ENCODE measurements at places on chromosomes 5 and 9.

- no peak for DNase-seq
Measured at GRCh38 chr9:109331353-109331752, 10.5 kb upstream of the EPB41L4B start.

DNA sequence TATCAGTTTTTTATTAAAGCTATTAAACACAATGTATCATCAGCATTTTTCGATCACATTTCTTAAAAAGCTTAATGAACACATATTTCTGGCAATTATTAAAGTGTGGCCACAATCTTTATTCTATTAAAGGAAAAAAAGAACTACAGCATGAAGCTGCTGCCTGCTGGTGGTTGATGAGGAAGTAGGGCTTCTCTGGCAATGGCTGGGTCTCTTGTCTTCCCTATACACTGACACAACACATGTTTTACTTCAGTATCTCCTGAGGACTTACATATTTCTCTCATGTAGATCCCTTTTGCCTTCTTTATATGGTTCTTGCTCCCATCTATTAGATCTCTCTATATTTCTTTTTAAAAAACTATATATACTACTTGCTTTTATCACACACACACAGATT lies 590.7 kb downstream of the RAB3C start:
- DNase-seq: no peak

DNA sequence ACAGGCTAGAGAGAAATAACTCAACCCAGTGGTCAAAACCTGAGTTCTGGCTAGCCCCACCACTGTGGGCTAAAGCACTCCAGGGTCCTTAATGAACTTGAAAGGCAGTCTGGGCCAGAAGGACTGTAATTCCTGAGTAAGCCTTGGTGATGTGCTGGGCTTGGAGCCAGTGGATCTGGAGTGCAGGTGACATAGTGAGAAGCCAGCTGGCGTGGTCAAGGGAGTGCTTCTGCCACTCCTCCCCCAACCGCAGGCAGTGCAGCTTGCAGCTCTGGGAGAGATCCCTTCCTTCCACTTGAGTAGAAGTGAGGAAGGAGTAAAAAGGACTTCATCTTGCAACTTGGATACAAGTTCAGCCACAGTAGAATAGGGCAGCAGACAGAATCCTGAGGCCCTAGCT lies 424.0 kb downstream of the CDH18 start:
- DNase-seq: no peak

- DNase-seq: no peak
Measured at GRCh38 chr5:61029456-61030162, 84.6 kb downstream of the NDUFAF2 start.

DNA sequence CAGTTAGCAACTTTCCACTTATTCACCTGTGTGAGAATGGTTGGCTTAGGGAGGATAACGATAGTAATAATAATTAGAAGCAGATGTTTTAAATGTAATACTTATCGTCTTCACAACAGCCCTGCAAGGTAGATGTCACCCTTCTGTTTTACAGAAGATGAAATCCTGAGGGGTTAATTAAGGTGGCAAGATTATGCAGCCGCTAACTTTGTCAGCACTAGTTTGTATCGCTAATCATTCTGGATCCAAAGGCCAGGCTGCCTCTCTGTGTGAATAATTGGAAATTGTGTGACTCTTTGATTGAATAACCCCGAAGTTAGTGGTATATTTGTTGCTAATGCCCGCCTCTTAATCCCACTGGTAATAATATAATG lies 635 bp downstream of the IFT74 start:
- no peak for DNase-seq

DNA sequence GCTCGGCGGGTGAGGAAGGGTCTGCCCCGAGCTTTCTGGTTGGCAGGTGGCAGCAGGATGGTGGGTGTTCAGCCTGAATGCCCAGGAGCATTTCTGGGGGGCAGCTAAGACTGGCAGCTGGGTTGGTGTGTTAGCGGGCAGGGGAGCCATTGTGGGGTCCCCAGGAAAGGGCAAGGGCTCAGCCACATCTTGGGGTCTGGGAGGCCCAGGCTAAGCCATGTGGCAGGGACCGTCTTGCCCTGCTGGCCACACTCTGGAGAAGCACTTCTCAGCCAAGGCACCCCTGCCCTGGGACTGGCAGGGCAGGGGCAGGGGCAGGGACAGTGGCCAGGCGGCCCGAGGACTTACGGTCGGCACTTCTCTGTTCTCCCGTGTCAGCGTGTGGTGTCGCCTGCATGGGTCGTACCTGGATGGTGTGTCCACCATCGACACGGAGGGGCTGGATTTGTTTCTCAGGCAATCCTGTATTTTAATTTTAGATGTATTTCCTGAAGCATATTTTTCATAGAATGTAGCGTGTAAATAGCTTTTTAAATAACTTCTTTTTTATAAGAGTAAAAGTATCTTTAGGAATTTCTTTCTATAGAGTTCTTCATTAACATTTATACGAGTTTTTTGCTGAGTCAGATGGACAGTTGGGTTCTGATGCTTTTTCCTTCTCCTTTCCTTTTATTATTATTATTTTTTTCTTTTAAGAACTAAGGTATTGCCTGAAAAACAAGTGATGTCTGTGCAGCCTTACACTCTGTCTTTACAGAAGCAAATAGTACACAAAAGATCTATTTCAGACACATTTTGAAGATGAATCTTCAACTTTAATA lies 102.0 kb downstream of the PHF2 start:
- no peak for DNase-seq

DNA sequence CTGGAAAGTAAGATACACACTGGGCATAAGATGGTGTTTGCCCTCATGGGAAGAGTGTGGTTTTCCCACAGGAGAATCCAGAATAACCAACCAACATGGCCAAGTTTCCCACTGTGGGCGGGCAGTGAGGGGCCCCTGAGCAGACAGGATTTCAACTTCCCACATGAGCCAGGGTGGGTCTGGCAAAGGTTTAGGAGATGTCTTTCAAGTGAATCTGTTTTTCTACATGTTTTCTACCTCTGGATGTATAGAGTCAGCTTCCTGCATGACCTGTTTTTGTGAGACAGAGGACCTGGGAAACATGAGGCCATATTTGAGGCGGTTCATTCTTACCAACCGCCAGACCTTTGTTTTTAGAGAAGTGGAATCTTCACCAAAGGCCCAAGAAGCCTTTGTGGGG lies 100.5 kb downstream of the TLE4 start:
- no peak for DNase-seq

GRCh38 chr9:73155377-73155776 lies 3.7 kb downstream of the ANXA1 start:
- DNase-seq: no peak

DNA sequence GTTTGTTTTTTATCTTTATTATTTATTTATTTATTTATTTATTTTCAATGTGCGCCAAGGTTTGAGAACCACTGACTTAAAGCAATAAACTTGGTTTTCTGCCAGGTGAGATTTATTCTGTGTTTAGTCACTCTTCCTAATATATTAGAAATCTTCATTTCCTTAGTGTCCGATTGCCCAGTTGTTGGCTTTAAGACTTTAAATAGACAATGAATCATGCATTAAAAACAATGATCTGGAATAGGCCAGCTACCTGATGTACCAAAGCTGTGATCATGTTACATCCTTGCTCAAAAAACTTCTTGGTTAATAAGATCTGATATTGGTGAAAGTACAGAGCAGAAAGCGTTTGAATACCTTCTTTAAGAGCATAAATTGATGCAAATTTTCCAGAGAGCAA lies 52.1 kb upstream of the ERBIN start:
- no peak for DNase-seq

DNA sequence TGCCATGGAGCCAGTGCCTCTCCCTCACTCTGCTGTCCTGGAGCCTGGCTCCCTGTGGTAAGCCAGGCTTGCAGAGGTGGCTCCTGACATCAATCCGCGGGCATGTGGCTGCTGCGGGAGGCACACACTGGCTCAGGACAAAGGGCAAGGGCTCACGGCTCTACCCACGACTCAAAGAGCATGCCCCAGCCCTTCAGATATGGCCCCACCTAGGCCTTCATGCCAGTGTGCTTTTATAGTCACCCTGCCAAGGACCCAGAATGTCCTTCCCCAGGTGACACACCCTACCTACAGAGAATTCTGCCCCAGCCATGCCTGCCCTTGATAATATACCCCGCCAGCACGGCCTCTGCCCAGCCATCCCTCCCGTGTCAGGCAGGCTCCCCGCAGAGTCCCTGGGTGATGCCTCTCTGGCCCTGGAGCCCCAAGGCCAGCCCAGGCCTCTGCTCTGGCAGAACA lies 1.6 kb downstream of the MGAT4B start:
- no peak for DNase-seq

DNA sequence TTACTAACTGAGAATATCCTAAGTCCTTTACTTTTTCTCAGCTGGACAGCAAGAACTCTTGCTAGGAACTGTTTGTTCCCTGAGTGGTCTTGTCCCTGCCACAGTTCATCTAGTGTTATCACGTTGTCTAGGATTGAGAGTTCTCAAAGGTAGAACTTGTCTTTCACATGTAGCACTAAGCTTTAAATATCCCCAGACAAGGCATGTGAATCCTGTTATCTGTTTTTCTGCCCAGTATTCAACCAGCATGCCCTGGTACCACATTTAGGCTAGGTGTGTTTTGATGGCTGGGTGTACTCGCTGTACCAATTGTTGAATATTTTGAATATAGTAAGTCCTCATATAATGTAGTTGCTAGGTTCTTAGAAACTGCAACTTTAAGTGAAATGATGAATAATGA lies 27.9 kb upstream of the PDZD2 start:
- DNase-seq: no peak

DNA sequence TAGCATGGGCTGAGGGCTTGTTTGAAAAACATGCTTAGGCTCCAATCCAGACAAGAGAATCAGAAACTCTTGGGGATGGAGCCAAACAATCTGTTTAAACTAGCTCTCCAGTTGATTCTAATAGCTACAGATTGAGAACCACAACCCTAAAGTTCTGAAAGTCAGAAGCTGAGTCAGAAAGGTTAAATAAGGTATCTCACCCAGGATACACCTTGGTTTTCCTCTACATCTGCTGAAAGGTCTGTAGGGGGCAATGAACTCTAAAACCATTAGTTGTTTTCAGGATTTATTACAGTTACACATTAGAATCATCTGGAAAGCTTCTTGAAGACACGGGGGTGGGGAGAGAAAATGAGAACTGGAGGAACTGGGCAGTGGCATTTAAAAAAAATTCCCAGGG lies 5.7 kb downstream of the GFM2 start:
- DNase-seq: no peak

- no peak for DNase-seq
Measured at GRCh38 chr9:108297073-108297472, 558.7 kb downstream of the ACTL7B start.

- no peak for DNase-seq
Measured at GRCh38 chr9:75803130-75803529, 87.3 kb upstream of the PCSK5 start.

- no peak for DNase-seq
Measured at GRCh38 chr5:162657076-162657475, 589.5 kb downstream of the GABRG2 start.

DNA sequence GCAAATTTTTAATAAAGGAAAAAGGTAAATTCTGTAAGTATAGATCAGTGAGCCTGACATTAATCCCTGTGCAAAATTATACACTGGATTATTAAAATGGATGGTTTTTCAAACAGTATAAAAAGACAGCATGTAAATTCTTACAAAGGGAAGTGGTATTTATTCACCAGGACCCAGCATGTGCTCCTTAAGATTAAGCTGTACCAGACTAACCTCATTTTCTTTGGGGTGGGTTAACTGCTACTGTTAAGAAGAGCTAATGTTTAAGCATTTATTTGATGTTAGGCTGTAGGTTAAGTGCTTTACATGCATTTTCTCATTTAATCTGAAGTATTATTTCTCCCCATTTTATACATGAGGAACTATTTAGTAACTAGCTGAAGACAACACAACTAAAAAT lies 60.3 kb upstream of the RFX3 start:
- no peak for DNase-seq

DNA sequence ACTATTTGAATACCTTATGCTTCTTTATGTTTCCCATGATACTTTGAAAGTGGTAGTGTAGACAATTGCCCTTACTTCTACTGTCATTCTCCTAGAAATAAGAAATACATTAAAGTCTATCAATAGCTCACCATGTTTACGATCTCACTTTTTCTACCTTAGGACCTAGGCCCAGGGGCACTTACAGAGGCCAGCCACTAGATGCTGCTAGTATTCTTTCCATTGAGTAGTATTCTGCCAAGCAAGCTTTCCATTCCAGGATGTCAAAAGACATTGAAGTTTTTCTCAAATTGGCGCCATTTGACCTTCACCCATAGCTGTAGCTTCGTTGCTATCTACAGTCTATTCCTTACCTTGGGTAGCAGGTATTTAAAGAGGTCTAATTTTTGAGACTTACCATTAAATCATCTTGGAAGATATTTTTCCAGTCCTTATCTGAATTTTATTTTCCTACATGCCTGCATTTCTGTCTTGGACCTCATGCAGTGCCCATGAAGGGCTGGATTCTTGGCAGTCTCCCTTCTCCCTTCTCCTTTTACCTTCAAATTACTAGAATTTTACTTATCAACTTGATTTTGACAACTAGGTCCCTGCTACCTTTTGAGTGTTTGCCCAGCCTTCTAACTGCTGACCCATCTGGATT lies 246.0 kb upstream of the NUDT12 start:
- peak; percentile 69 for DNase-seq

DNA sequence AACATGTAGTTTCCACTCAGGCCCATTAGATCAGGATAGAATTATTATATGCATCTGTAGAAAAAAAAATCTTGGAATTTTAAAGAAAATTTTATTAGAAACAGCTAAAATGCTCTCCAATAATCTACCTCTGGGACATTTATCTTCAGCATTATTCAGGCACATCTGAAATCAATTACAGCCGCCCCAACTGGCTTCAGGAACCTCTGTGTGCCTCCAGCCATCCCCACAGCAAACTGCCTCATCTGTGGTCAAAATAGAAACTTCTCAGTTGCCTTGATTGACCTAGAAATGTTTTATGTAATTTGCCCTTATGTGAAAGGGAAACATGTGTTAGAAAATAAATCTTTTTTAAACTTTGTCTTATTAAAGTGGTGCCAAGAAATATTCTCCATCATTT lies 120.1 kb upstream of the LPAR1 start:
- no peak for DNase-seq

GRCh38 chr5:20605732-20606525 lies 617.9 kb upstream of the CDH18 start:
- no peak for DNase-seq

GRCh38 chr5:81533629-81534405 lies 139.9 kb upstream of the ACOT12 start:
- no peak for DNase-seq

- no peak for DNase-seq
Measured at GRCh38 chr5:8633696-8634095, 764.7 kb downstream of the MTRR start.

DNA sequence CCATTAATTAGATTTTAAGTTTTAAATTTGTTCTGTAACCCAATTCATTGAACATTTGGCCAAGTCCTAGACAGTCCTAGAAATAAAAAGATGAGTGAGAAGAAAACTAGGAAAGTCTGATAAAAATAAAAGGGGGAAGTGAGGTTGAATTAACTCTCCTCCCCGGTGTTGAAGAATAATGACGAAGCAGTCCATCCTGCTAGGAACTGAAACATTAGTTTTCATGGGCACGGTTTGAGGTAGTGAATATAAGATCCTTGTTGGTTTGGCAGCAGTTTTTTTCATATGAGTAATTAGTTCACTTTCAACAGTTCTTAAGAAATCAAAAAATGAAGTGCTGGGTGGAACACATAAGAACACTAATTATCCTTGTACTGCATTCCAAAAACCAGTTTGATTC lies 103.1 kb downstream of the MTREX start:
- no peak for DNase-seq

All from head of caudate nucleus (tissue), 42 donors.